ENCODE measurements at places on chromosomes 2 and 18. TPM values are rescaled to one million over a fixed set of nuclear protein-coding genes. Genes with fewer than 3 reads are reported as not detected.

MYO7B gene
- polyA plus RNA-seq: 0.42 TPM

IL36B gene
- not detected for polyA plus RNA-seq

DNA sequence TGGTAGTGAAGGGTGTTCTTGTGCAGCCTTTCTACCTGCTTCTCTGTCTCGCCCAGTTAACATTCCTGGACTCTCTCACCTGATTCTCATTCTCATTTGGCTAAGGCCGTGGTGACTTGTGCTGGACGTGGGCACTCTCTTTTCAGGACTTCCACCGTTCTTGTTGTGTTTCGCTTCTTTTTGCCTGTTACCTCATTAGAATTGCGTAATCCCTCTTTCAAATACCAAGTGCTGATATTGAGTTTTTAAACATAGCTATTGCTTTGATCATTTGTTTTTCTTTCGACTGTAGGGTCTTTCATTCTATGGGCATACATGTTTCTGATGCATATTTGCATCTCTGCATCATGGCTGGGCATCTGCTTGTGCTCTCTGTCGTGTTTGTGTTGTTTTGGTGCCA, 287.0 kb downstream of the ALPK2 start:
- no peak for DNase-seq

DNA sequence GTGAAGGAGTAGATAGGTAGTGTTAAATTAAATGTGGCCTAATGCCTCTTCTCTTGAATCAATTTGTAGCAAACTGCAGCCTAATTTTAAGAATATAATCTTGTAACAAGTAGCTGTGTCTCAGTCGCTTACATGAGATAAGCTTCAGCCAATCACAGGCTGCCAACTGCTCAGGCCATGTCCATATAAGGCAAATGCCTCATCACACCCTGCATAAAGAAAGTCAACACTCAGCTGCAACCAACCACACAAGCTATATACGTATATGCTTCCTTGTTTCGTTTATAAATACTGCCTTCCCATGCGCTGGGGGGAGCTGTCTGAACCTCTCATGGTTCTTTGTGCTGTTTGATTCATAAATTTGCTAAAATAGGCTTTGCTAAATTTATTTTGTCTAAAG, 476.3 kb downstream of the TRIB2 start:
- no peak for DNase-seq

GRCh38 chr2:162091325-162092007, 17.5 kb upstream of the DPP4 start:
- peak; percentile 5 for DNase-seq

All from naive thymus-derived CD8-positive, alpha-beta T cell (primary cell).